NCI-H345 (cell line): ENCODE measurements at places on chromosomes 1 and 21.

- no peak for DNase-seq
These were observed 19.3 kb upstream of the SLC35A3 start for GRCh38 chr1:99950486-99950885.

- DNase-seq, result no peak
These were observed 811 bp downstream of the KRTAP12-1 start for GRCh38 chr21:44681152-44681551.

DNA sequence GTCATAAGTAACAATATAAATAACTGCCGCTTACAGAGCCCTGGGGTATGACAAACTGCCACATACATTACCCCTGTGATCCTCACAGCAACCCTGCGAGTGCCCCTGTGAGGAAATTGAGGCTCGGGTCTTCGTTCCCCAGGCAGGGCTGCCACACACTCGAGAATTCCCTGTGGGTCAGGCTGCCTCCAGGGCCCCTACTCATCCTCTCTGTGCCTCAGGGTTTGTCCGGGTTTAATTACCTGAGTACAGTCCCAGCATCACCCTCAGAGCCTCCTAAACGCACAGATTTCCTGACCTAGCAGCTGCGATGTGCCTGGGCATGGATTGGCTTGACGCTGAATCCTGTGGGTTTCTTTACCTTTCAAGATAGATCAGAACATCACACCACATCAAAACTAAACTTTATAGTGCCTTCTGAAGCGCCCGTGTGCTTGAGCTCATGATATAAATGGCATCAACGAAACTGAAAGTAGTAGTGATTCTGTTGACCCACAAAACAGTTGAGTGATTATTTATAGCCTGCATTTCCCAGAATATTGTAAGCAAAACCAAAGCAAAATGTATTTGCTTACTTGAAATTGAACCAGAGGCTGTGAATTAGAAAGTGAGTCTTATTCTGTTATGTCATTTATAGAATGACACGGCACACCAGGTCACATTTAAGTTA is 14.0 kb downstream of the SLC37A1 start:
- no peak for DNase-seq

- DNase-seq, result no peak
These were observed 30.6 kb downstream of the IARS2 start for GRCh38 chr1:220124542-220124941.

GRCh38 chr1:62726011-62726442 is 37.8 kb upstream of the DOCK7 start:
- no peak for DNase-seq

DNA sequence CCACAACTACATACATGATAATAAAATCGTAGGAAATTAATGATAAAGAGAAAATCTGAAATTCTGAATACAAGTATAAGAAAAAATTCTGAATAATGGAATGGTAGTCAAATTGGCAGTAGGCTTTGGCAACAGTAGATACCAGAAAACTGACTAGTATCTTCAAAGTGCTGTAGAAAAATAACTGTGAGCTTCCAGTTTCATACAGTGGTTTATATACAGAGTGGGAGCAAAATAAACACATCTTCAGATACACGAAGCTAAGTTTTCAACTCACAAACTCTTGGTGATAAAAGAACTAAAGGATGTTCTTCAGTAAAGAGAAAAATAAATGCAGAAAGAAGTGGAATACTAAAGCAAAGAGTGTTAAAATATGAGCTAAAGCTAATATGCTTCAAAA is 173.4 kb downstream of the PPP1R12B start:
- no peak for DNase-seq

DNA sequence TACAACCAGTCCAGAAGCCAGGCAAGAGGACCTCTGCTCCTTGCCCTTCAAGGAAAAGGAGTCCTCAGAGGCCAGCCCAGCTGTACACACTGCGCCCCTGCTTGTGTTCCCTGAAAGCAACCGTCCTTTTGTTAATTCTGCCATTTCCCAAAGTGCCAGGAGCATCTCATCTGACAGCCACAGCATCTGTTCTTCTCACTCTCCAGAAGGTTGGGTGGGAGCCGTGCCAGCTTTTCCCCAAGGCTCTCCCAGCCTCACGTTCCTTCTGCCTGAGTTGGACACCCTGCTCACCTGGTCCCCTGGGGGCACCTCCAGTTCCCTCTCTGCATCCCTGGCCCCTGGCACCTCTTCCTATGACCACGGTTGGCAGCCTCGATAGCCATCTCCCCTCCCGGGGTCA is 10.5 kb upstream of the CNTN2 start:
- peak; percentile 6 for DNase-seq

DNA sequence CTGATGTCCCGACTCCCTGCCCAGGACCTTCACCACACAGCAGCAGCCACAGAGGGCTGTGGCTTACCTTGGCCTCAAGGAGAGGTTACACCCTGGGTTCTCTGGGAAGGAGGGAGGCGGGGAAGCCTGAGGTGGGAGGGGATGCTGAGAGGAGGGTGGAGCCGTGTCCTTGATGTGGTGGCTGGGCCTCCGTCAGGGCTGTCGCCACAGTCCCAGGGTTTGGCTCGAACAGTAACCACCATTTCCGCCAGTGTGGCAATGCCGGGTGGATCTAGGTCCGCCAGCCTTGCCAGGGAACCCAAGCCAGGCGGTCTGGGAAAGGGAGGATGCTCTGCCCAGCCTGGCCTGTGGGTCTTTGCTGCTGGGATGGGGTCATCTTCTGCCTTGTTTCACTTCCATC is 18.4 kb upstream of the CDCA8 start:
- DNase-seq, result no peak

- DNase-seq, result no peak
These were observed 13.5 kb upstream of the PEX10 start for GRCh38 chr1:2425892-2426291.
